ENCODE measurements at places on chromosomes 5 and 9.

- no peak overlapping the region for H3K4me3 ChIP-seq
- H3K27ac ChIP-seq: no peak overlapping the region
- peaks cover 44% of the 10 kb centered on the region for H3K27me3 ChIP-seq
- no peaks in the 10 kb centered on the region for H3K4me1 ChIP-seq
These were observed 39.8 kb upstream of the FLT4 start for GRCh38 chr5:180689071-180689694.

DNA sequence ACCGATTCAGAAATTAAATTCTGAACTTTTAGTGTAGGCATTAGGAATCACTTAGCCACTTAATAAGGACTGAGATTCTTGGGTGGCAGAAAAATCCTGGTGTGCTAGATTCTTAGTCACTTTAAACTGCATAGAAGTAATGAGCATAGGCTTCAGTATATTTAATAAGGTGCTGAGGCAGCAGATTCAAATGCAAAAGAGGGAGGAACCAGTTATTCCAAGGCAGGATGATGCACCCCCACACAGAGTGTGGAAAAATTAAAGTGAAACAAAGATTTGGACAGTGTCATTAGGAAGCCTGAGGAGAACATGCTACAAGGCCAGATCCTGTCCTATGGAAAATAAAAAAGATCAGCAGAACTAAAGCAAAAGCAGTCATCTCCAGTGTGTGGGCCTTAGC, 217.7 kb downstream of the PJA2 start:
- DNase-seq: no peak
- H3K36me3 ChIP-seq: peaks cover 8% of the 10 kb centered on the region
- no peak overlapping the region for H3K4me3 ChIP-seq
- no peak overlapping the region for H3K27ac ChIP-seq

GRCh38 chr5:82879089-82879488, 198.1 kb downstream of the TMEM167A start:
- peaks cover 19% of the 10 kb centered on the region for H3K36me3 ChIP-seq
- H3K4me1 ChIP-seq: peaks cover 4% of the 10 kb centered on the region
- H3K4me3 ChIP-seq: no peak overlapping the region
- no peak overlapping the region for H3K27ac ChIP-seq

DNA sequence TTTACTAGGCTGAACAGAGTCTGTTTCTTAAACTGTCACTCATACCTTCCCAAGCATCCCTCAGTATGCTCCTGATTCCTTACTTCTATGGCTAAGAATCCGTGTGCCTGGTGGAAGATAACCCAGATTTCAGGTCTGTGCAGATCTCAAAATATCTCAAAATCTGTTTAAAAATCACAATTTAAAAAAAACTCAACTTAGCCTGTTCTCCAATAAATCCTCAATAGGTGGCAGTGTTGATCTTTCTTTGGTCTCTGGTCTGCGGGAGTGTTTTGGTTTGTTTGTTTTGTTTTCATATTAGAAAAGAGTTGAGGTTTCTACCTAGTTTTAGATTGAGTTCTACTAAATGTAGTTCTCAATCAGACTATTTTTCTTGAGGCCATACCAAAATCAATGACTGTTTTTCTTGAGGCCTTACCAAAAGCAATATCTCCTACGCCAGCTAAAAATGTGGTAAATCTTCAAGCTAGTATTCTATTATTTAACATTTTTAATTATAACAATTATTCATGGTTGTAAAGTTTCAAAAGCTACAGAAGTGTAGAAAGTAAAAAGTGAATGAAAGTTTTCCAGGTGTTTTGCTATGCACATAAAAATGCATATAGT, 57.9 kb downstream of the TGFBR1 start:
- no peaks in the 10 kb centered on the region for H3K36me3 ChIP-seq
- no peak overlapping the region for H3K27ac ChIP-seq
- DNase-seq: no peak
- H3K4me3 ChIP-seq: no peak overlapping the region
- peaks cover 66% of the 10 kb centered on the region for H3K27me3 ChIP-seq

- peaks cover 77% of the 10 kb centered on the region for H3K36me3 ChIP-seq
- DNase-seq: no peak
- H3K27ac ChIP-seq: peak overlapping the region; percentile 73
- no peak overlapping the region for H3K4me3 ChIP-seq
These were observed 145.0 kb downstream of the ZNF462 start for GRCh38 chr9:107008011-107008410.

GRCh38 chr9:847505-847904, 6.0 kb downstream of the DMRT1 start:
- H3K4me1 ChIP-seq: peaks cover 8% of the 10 kb centered on the region
- H3K27ac ChIP-seq: no peak overlapping the region
- H3K36me3 ChIP-seq: peaks cover 3% of the 10 kb centered on the region
- H3K4me3 ChIP-seq: no peak overlapping the region

GRCh38 chr9:71746758-71747125, 21.6 kb downstream of the CEMIP2 start:
- H3K4me1 ChIP-seq: peaks cover 38% of the 10 kb centered on the region
- no peak overlapping the region for H3K4me3 ChIP-seq
- no peaks in the 10 kb centered on the region for H3K27me3 ChIP-seq
- peaks cover 43% of the 10 kb centered on the region for H3K36me3 ChIP-seq
- DNase-seq: no peak

DNA sequence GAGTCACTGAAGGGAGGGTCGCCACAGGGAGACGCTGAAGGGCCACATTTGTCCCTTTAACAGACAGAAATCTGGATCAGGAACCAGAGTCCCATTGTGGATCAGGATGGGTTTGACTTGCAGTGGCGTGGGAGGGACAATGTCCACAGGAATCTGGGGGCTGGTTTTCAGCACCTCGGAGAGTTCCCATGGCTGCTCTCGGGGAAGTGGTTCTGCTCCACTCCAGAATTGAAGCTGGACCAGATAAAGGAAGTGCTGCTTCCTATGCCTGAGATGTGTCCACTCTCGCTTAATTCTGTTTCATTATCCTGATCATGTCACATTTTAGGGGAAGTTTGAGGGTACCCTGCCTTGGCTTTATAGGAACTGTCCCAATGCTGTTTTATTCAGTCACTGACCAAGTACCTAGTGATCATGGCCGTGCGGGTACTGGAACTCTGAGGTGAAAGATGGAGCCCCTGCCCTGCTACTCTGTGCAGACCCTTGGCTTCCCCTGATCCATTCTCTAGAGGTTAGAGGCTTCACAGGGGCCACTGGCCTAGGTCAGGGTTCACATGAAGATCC, 28.7 kb downstream of the ENHO start:
- peaks cover 21% of the 10 kb centered on the region for H3K27me3 ChIP-seq
- H3K4me3 ChIP-seq: no peak overlapping the region
- DNase-seq: peak; percentile 63

DNA sequence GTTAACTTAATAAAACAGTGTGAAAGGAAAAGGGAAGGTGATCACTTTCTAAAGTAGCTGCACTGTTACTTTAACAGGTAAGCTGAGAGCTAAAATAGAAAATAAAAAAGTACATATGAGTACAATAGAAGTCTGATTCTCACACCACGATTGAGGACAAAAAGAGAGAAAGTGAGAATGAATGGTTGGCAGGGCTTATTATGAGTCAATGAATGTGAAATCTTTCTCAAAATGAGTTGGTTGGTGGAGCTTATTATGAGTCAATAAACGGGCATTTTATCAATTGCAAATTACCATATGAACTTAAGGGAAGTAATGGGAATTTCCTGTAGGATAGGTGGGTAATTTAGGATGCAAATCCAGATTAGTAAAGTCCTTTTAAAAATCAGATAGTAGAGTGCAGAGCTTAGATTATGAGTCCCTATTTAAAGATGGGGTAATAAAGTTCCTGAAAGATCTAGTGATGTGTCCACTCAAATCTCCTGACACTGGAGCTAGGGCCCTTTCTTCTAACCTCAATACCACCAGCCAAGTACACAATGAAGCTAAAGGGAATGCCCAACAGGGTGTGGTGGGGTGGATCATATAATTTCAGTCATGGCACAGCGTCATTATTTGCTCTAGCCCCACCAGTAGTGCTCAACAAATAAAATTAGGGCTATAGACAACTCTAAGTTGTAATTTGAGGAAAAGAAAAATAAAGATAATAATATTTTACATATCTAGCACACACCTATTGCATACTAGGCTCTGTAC, 21.1 kb upstream of the TLR4 start:
- DNase-seq: no peak
- no peak overlapping the region for H3K4me3 ChIP-seq
- H3K4me1 ChIP-seq: no peaks in the 10 kb centered on the region
- no peak overlapping the region for H3K27ac ChIP-seq
- peaks cover 2% of the 10 kb centered on the region for H3K27me3 ChIP-seq
- no peaks in the 10 kb centered on the region for H3K36me3 ChIP-seq

DNA sequence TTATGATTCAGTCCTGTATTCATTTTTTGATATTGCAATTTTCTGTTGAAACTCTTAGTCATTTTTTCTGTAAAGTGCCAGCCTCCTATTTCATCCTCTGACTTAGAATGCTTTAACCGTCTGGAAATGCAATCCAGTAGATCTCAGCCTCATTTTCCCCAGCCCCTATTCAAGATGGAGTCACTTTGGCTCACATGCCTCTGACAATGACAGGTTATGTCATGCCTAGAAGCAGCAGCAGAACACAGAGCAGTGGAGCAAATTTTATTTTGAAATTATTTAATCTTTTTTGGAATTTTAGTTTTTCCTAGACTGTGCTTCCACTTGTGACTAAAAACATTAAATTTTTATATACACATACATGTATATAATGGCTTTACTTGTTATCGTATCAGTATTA, 1053.2 kb downstream of the TAF11L14 start:
- H3K27ac ChIP-seq: no peak overlapping the region
- H3K36me3 ChIP-seq: no peaks in the 10 kb centered on the region
- H3K27me3 ChIP-seq: no peaks in the 10 kb centered on the region
- no peak overlapping the region for H3K4me3 ChIP-seq

GRCh38 chr9:92035146-92035545, 80.1 kb downstream of the SPTLC1 start:
- DNase-seq: no peak
- H3K4me3 ChIP-seq: no peak overlapping the region
- H3K36me3 ChIP-seq: peaks cover 21% of the 10 kb centered on the region

- no peak overlapping the region for H3K4me3 ChIP-seq
- H3K36me3 ChIP-seq: no peaks in the 10 kb centered on the region
- no peak for DNase-seq
- no peaks in the 10 kb centered on the region for H3K4me1 ChIP-seq
These were observed 14.2 kb downstream of the NUDT2 start for GRCh38 chr9:34343605-34344004.

All from neural crest cell (in vitro differentiated cells).